Fibroblast of skin of scalp (primary cell): ENCODE measurements at places on chromosomes 3 and 15.

DNA sequence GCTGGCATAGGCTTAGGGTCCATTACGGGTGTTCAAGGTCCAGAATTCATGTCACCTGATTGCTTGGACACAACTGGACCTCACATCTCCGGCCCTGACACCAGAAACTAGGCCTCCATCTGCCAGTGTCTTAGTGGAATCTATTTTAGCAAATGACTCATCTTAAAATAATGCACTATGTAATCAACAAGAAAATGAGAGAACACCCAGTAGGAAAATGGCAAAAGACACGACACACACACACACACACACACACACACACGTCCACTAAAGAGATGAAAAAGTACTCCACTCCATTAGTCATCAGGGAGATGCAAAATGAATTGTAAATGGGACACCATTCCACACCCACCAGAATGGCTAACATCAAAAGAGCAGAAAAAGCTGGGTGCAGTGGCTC lies 11.2 kb downstream of the APBA2 start:
- DNase-seq: peak; percentile 91

DNA sequence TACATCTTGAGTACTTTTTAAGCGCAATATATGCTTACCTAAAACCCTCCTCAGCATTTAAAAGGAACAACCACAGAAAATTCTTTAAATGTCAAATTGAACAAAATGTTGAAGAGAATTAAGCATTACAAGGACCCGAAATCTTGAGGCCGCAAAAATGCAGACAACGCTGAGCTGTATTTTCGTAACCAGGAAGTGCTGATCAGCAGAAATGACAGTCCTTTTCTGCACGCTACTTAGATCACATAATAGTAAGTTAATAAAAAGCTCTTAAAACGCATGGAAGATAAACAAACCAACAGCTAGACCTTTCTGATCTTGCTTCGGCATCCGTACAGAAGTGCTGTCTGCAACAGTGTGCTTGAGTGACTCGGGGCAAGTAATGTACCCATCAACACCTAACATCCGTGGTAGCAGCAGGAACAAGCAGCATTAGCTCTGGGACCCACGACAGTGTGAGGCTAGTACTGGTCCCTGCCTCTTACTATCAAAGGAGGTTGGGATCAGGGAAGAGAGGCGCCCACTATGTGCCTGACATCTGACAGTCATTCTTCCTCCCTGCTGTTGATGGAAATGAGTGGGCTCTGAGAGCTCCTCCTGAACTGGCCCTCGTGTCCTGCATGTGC lies 1.8 kb upstream of the SSUH2 start:
- no peak for DNase-seq

GRCh38 chr3:159928666-159929065 lies 60.0 kb upstream of the IL12A start:
- DNase-seq: peak; percentile 99

- DNase-seq: no peak
These were observed 365.2 kb upstream of the AGTR1 start for GRCh38 chr3:148332509-148332908.

DNA sequence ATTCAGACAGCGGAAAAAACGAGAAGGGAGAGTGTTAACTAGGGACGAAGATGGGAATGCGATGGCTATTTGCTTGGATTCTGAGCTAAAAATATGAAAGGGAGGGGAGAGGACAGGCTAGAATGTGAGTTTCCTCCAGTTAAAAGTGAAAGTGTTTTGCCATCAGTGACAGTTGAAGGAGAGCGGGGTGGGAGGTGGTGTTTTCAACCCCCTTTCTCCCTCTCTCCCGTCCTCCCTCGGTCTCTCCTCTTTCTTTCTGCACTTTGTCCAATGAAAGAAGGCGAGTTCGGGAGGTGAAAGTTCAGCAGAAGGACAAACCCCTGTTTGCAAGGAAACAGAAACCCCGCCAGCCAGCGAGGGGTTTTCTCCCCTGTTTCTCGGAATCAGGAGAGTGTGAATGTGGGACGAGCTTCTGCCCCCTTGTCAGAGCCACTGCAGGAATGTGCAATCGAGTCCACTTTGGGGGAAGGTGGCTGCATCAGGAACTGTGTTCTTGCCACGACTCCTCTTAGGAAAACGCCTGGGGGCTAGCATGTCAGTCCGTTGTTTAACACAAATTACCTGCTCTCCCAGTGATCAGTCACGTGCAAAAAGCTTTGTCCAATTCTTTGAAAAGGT lies 975 bp upstream of the FOXP1 start:
- DNase-seq: peak; percentile 76

DNA sequence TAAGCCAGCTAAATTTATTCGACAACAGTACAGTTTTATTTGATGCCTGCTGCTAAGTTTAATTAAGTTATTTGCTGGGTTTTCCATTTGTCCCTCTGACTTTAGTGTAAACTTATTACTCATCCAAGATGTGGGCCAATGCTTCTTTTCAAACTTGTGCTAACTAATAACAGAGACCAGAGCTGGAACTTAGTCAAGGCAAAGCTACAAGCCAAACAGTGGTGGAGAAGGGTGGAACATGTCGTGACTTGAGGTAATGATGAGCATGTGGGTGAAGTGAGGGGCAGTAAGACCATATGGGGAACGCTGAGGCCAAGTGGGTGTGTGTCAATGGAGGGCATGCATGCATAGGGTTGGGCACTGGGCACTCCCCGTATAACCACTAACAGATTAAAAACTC lies 63.9 kb downstream of the NMD3 start:
- DNase-seq: no peak

DNA sequence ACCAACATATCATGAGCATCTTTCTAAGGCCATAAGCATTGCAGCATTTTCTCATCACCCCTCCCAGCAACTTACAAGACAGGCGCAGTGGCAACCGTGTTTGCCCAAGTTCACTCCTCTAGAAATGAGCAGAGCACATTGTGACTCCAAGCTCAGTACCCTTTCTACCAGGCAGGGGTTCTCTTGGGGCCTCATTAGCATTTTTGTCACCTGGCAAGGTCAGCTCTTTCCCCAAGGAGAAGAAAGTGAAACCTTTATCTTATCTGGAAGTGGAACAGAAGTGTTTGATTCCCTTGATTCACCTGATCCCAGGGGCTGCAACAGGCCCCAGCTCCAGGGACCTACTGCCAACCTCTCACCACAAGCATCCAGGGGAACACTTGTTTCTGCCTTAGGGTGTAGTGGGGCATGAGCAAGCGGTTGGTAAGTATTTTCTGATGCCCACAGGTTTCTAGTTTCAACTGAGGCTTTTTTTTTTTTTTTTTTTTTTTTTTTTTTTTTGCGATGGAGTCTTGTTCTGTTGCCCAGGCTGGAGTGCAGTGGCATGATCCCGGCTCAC lies 44.0 kb upstream of the HERC1 start:
- DNase-seq: no peak

DNA sequence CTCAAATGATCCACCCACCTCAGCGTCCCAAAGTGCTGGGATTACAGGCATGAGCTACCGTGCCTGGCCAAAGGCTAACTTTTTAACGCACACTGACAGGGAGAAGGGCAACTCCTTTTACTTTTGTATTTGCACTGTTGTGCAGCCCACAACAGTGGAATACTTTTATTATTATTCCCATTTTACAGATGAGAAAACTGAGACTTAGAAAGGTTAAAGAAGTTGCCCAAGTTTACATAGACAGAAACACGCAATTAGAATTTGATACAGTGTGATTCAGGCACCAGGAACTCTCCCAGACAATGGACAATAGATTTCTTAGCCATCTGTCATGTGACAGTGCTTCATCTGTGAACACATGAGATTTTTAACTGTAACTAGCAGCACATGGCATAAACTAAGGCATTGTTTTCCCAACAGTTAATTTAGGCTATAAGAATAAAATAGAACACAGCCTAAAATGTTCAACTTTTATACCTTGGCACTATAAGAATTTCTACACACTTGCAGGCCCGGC lies 18.8 kb downstream of the STAG1 start:
- peak; percentile 29 for DNase-seq

- DNase-seq: no peak
These were observed 70.8 kb downstream of the MCF2L2 start for GRCh38 chr3:183357564-183358079.

DNA sequence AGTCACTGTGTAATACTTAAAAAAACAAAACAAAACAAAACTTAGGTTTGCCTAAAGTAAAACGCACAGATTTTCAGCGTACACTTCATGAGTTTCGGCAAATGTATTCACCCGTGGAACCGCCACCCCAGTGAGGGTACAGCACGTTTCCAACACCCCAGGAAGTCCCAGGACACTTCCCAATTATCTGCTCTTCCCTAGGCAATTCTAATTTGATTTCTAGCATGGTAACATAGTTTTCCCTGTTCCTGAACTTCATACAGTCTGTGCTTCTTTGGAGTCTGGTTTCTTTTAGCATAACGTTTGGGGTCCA lies 497 bp upstream of the CLASP2 start:
- no peak for DNase-seq

DNA sequence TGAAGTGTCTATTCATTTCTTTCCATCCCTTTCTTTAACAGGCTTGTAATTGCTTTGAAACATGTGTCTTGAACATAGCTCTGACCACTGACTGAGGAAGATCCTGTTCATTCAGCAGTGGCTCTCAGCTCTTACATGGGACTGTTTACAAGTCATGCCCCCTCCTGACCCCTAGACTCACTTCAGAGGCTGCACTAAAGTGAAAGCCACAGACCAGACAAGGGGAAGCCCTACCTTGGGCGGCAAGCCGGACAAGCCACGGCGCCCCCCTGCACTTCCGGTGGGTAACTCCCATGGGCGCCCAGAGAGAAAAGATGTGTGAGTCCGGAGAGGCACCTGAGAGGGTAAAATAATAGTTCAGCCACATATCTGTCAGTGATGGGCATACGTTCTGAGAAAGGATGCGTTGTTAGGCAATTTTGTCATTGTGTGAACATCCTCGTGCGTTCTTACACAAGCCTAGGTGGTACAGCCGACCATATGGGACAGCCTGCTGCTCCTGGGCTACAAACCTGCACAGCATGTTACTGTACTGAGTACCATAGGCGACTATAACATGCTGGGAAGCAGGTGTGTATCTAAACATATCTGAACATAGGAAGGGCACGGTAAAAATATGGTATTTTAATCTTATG lies 116.2 kb downstream of the CHSY1 start:
- no peak for DNase-seq

DNA sequence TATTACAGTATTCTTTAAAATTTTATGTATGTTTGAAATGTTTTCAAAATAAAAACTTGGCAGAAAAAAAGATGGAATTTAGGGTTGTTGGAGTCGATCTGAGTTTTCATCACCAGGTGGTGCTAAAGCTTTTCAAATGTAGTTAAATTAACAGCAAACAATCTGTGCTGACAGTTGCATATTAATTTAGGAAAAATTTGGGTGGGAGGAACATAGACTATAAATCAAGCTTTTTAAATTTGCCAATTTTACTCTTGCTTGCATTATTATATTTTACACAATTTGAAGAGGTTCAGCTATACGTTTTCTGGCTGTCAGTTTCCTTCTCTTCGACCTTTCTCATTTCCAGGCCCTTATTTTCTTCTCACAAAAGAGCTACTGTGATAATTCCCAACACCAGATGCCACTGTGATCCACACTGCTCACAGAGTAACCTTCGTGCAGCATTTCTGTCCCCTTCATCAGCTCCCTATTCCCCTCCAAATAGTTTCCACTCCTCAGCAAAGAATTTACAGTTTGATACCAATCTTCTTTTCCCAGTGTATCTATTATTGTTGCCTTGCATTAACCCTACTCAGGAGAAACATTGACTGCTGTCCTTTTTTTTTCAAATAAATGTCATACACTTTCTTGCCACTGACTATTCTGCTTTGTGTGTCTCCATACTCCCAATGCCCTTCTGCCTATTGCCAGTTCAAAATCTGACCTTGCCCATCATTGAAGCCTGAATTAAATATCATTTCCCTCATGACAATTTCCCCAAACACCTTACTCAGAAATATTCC lies 53.4 kb upstream of the EIF5A2 start:
- peak; percentile 49 for DNase-seq

DNA sequence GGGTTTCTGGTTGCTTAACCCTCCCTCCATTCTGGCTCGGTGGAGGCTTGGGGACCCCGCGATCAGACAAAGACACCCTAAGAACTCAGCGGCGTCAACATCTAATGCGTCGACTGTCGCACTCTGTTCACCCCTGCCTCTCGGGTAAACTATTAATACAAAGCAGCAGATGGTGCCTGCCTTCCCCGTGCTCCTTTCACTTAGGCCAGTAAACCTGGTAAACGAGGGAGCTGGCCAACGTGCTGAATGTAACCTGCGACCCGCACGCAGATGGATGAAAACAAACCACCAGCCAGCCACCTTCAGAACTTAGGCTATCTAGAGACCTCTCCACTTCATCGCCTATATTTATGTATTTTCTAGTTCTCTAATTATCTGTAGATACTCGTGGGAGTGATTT lies 848 bp upstream of the CADPS start:
- DNase-seq: peak; percentile 60

DNA sequence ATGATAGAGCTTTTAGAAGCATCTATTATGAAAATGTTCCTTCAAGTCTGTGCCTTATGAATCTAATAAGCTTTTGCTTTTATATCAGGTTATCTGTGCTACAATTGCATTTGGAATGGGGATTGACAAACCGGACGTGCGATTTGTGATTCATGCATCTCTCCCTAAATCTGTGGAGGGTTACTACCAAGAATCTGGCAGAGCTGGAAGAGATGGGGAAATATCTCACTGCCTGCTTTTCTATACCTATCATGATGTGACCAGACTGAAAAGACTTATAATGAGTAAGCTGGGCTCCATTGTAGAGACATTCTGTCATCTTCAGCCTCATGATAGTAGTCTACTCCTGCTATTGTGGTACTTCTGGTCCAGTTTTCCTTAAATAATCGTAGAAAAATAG lies 73.4 kb downstream of the BLM start:
- no peak for DNase-seq

- DNase-seq: no peak
These were observed 307.4 kb downstream of the THSD4 start for GRCh38 chr15:71422530-71423259.

- no peak for DNase-seq
These were observed 81.5 kb downstream of the CSNK1G1 start for GRCh38 chr15:64274341-64274950.

- no peak for DNase-seq
These were observed 220.0 kb upstream of the UBE2E2 start for GRCh38 chr3:22982981-22983587.

DNA sequence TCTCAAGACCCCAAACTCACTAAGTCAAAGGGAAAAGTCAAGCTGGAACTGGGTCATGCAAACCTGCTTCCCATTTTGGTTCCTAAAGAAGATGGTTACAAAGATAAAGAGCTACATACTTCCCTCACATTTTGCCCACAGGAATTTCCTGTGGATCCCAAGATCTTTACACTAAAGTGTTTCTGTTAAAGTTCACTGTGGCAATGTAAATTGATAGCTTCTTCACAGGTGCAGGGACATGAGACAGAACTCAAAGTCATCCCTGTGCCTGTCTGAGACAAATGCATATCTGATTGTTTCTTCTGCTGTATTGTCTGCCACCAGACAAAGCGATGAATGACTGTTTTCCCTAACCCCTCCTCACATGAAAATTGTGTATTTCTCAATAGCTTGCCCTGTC lies 567.8 kb downstream of the ZIC1 start:
- DNase-seq: peak; percentile 8
